NCI-H345 (cell line): ENCODE measurements at places on chromosomes 6 and 20.

DNA sequence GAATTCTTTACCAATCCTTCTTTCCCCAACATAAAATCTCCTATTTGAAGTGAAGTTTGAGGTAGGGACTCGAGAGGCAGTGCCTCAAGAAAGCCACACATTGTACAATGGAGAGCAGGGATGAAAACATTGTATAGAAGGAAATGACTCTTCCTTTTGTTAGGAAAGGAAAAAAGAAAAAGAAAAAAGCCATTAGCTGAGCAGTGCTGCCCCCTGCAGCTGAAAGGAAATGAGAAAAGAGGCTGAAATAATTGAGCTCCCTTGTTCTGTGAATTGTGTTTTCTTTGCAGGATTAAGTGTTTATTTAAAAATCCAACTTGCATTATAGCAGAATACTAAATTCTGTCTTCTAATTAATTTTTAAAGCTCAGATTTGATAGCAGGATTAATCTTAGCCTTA lies 162.9 kb upstream of the SASH1 start:
- no peak for DNase-seq

GRCh38 chr20:8335495-8336195 lies 203.6 kb downstream of the PLCB1 start:
- no peak for DNase-seq

GRCh38 chr6:97282238-97282725 lies 734 bp downstream of the MMS22L start:
- no peak for DNase-seq

DNA sequence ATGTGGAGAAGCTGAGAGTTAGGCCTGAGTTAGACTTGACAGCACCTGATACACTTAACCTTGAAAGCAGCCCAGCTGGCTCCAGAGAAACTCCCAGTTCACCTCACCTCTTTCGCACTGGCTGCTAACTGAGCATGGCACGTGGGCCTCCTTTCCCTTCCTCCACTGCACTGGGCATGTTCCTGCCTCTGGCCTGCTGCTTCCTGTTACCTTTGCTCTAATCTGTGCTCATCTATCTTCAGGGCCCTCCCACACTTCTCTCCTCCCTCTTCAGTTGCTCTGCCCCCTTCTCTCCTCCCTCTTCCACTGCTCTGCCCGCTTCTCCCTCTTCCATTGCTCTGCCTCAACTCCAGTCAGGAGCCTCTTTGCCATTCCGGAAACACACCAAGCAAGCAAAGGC lies 13.7 kb upstream of the UBE2V1 start:
- DNase-seq: no peak

DNA sequence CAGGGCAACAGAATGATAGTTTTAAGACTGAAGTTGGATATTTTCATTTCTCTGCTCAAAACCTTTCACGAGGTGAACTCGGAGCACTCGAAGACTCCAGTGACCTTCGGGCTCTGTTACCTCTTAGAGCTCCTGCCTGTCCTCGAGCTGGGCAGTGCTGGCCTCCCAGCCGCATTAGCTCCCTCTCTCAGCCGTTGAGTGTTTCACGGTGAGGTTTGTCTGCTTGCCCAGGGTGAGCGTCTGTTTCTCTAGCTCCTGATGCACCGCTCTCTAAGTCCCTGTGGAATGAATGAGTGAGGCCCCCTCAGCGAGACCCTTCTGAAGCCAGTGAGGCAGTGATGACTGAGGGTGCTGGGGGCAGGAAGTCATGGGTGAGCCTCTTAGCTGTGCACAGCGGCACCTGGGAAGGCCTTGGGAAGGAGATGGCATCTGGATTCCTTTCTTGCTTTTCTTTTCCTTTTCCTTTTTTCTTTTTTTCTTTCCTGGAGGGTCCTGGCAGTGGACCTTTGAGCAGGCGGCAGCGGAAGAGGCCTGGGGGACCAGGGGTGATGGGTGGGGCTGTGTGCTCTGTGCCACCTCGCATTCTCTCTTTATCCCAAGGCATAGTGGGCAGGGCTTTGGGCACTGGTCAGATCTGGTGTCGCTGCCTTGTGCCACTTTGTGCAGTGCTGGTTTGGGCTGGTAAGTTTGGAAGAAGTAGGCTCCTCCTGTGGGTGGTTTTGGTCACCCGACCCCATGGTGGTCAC lies 2.2 kb downstream of the PSMG4 start:
- DNase-seq: no peak

DNA sequence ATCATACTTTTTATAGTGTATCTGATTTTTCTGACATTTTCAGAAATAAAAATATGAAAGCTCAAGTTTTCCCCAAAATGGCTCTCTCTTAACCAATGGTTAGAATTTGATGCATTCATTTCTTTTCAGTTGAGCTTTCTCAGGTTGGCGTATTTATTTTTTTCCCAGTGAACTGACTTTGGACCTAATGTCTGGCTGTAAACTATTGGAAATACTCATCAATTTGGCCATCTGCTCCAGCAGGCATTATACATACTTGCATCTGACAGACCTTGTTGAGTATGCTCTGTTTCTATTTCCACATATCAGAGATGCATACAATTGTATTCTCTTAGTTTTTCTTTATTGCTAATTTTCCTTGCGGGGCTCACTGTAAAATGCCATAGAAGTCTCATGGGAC lies 1374.8 kb upstream of the MAP3K7 start:
- DNase-seq: no peak

GRCh38 chr6:143596866-143597265 lies 80.9 kb upstream of the PHACTR2 start:
- no peak for DNase-seq

- no peak for DNase-seq
Observed at GRCh38 chr6:144160431-144161005, 10.2 kb downstream of the STX11 start.

DNA sequence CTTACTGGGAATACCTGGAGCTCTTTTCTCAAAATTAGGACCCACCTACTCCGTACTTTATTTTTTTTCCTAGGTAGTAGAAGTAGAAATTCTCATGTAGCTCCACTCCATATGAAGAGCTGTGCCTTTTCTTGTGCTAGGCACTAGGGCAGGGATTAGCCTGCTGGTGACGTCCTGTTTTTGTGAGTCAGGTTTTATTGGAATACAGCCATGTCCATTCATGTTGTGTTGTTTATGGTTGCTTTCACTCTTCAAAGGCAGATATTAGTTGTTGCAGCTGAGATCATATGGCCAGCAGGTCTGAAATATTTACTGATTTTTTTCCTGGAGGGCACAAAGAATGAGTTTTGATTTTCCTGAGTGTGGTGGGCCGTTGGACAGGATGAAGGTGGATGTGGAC lies 20.5 kb downstream of the XRN2 start:
- no peak for DNase-seq

GRCh38 chr6:43311666-43312065 lies 3.0 kb upstream of the CRIP3 start:
- no peak for DNase-seq

- no peak for DNase-seq
Observed at GRCh38 chr20:25188218-25188617, 7.3 kb upstream of the ENTPD6 start.

DNA sequence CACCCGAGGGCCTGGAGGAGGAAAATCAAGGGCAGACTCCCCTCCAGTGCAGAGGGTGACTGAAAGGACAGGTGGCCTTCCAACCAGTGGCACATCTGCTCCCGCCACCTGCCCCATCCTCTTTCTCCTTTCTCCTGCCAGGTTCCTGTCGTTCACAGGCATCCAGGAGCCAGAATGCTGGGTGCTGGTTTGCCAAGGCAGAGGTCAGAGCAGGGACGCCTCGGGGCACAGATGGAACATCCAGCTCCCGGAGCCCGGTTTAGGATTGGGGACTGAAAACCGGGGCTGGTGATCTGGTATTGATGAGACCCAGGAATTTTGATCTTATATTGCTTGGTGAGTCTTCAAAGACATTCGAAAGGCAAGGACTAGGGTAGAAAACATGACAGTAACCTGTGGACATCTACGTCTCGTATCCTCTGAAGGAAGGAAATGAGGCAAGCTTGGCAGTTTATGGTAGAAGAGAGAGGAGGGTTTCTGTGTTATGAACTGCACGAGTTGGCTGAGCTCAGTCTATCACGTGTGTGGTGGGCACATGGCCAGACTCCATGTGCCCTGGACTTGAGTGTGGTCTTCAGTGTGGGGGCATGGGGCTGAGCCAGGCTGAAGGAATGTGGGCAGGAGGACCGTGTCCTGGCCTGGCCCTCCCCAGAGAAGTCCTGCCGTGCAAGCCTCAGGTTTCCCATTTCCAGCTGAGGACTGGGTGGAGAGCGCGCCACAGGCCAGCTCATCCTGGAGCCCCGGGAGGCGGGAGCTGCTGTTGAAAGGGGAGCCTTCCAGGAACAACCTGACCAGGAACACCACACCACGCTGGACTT lies 74.2 kb downstream of the IRF4 start:
- DNase-seq: no peak

DNA sequence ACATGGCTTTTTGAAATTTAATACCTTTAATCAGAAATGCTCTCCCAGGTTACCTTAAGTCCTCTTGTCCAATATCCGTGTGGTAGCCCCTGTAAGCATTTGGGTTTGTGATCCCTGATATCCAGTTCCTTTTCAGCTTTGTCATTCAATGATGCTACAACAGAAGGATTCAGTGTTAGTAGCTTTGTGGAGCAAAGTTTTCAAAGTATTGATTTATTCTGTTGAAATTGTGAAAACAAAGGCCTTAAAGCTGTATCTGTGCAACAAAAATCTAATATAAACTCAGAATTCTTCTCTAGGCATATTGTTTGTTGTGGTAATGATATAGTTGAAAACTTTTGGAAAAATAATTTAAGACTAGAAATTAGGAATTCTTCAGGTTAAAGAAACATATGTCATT lies 91.9 kb downstream of the ADGRB3 start:
- no peak for DNase-seq

DNA sequence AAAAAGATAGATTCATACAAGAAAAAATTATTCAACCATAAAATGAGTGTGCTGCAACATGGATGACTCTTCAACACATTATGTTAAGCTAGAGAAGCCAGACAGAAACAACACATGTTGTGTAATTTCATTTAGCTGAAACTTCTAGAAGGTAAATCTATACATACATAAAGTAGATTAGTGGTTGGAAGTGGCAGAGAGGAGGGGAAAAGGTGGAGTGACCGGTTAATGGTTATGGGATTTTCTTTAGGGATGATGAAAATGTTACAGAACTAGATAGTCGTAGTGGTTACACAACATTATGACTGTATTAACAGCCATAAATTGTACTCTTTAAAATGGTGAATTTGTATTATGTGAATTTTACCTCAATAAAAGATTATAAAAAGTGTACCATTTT lies 304.1 kb upstream of the SLC35B3 start:
- no peak for DNase-seq

- DNase-seq: peak; percentile 62
Observed at GRCh38 chr6:125114248-125114858, 39.2 kb upstream of the TPD52L1 start.

GRCh38 chr6:155195903-155196302 lies 67.9 kb upstream of the CLDN20 start:
- no peak for DNase-seq

DNA sequence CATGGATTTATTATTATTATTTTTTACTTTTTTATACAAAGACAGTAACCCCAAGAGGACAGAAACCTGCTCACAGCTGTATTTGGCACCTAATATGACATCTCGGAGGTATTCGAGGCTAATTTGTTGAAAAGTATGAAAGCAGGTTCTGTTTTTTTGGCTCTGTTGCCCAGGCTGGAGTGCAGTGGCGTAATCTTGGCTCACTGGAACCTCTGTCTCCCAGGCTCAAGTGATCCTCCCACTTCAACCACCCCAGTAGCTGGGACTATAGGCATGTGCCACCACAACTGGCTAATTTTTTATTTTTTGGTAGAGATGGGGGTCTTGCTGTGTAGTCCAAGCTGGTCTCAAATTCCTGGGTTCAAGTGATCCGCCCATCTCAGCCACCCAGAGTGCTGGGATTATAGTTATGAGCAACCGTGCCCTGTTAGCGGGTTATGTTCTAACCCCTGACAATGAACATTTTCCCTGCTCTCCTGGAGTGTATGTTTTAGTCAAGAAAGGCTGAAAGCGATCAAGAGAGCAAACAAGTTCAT lies 53.7 kb upstream of the ZNF217 start:
- no peak for DNase-seq

- no peak for DNase-seq
Observed at GRCh38 chr6:158772172-158772571, 47.0 kb downstream of the EZR start.

GRCh38 chr6:110690106-110690654 lies 125.1 kb downstream of the CDK19 start:
- no peak for DNase-seq

DNA sequence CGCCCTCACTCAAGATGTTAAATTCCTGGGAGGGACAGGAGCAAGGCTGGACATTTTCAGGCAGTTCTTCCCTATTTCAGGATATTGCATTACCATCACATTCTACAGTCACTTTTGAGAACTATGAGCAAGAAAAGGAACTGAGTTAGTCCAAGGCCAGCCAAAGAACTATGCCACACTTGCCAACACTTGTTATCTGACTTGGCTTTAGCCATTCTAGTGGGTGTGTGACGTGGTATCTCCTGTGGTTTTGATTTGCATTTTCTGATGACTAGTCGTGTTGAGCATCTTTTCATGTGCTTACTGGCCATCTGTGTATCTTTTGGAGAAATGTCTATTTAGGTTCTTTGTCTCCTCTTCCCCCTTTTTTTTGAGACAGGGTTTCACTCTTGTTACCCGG lies 12.0 kb downstream of the XRN2 start:
- no peak for DNase-seq

DNA sequence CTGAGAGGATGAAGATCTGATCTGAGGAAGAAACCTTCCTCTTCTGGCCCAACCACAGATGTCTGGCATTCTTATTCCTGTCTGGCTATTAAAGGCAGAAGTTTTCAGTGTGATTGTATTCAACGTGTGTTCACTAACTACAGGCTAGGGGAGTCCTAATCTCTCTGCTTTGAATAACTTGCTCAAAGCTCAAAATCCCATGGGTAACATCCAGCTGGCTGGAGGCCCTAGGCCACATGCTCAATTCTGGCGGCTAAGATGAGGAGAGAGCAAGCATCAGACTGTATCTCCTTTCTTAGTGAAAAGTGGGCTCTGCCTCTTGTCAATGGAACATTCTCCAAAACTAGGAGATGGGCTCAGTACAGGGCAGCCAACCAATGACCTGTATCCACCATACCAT lies 478.0 kb downstream of the KIF16B start:
- DNase-seq: no peak

DNA sequence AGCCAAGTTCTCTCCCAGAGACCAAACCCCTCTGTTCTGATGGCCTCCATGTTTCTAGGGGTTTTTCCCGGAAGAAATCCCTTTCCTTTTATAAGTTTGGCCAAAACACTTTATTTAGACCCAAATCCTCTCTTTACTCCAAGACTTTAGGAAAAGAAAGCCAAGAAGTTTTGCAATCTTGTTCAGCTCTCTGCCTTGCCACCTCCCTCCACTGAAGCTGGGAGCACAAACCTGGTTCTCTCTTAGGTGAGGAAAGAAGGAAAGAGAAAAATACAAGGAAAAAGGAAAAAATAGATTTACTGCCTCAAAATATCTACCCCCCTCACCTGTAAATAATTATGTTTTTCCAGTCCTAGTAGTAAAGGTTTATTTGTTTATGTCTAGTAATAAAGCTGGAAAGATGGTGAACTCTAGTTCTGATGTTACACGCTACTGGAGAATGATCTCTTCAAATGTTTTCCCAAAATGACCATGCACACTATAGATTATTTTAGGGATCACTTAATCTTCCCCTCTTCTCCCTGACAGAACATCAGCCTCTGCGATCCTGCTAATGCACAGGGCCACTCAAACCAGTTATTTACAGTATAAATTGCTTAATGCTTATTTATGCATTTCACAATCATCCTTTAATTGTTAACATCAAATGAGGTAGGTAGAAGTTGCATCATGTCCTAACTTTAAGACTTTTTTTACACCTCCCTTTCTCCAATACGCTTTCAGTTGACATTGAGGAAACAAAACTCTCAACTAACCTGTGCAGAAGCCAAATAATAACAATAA lies 10.9 kb upstream of the ARG1 start:
- DNase-seq: no peak

GRCh38 chr20:33188421-33188820 lies 20.5 kb downstream of the BPIFA2 start:
- DNase-seq: no peak
